ENCODE measurements at places on chromosomes 11 and 22. TPM values are rescaled to one million over a fixed set of nuclear protein-coding genes. Genes with fewer than 3 reads are reported as not detected.

DNA sequence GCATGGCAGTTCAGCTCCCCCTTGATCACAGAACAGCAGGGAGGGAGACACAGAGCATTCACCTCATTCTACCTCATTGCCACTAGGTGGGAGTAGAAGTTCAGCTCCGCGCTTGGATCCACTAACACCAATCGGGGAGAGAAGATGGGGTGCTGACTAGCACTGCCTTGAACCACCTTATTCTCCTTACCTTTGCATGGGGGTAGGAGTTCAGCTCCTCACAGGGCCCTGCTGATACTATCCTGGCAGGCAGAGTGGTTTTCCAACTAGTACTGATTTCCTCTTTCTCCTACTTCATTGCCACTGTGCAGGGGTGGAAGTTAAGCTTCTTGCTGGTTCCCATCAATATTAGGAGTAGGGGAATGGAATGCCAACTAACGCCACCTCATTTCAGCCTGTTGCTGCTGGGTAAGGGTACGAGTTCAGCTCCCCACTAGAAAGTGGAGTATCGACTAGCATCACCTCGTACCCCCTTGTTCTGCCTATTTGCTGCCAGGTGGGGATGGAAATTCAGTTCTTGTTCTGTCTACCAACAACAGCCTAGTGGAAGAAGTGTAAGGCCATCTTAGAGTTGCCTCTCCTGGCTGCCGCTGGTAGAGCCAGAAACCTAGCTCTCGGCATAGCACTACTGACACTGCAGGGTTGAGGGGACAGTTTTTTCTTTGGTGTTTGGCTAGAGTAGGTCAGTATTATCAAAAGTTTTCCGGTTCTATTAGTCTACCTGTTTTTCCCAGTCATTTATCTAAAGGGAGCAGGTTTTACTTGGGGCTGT, 550.9 kb upstream of the CCDC90B start:
- peak; percentile 22 for DNase-seq

GRCh38 chr11:126719740-126720139, 280.8 kb downstream of the KIRREL3 start:
- no peak for DNase-seq

GRCh38 chr22:44536411-44536810, 38.4 kb upstream of the RTL6 start:
- no peak for DNase-seq

DNA sequence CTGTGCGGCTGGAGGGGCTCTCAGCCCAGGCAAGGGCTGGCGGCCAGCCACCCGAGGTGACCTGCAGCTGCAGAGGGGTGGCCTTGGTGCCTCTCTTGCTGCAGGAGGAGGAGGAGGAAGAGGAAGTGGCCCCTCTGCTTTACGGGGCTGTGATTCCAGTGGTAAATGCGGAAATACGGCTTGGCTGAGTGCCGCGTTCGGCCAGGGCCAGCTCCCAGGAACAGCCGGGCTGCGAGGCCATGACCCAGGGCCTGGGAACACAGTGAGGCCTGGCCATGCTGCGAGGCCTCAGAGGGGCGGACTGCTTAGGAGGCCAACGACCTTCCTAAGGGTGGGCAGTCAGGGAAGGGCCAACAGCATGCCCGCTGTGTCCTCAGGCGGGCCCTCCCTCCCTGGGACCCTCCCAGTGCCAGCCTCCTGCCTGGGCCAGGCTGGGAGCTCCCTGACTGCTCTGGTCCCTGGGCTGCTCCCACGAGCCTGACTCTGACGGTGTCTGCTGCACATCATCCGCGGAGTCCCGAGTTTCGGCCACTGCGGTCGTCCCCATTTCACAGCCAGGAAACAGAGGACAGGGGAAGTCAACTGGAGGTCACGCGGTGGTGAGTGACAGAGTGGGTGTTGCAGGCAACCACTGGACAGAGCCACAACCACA, 20.8 kb upstream of the PPARA start:
- DNase-seq = no peak

- DNase-seq = no peak
Measured at GRCh38 chr22:46390652-46391301, 55.3 kb downstream of the TRMU start.

DNA sequence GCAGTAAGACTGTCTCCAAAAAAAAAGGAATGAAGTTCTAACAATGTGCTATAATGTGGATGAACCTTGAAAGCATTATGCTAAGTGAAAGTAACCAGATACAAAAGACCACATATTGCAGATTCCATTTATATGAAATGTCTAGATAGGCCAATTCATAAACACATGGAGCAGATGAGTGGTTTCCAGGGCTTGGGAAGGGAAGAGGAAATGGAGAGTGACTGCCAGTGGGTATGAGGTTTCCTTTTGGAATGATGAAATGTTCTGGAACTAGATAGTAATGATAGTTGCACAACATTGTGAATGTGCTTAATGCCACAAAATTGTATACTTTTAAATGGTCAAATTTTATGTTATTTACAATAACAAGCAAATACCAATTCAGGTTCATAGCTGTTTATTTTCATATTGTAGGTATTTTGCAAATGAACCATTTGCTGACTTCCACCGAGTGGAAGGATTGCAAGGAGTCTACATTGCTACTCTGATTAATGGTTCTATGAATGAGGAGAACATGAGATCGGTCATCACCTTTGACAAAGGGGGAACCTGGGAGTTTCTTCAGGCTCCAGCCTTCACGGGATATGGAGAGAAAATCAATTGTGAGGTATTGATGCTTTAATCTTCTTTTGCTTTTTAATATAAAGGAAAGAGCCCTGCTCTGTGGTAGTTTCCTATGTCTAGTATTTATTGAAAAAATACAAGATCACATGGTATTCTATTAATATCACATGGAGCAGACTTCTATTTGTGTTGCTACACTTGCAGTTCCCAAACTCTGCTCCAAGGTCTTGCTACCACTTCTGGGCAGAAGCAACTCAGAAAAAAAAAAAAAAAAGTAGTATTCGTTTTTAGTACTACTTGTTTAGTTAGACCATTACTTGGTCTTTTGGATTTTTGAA, 67.7 kb upstream of the SORL1-AS1 start:
- DNase-seq = no peak

GRCh38 chr11:128476729-128477128, 110.6 kb downstream of the ETS1 start:
- DNase-seq = peak; percentile 90

DNA sequence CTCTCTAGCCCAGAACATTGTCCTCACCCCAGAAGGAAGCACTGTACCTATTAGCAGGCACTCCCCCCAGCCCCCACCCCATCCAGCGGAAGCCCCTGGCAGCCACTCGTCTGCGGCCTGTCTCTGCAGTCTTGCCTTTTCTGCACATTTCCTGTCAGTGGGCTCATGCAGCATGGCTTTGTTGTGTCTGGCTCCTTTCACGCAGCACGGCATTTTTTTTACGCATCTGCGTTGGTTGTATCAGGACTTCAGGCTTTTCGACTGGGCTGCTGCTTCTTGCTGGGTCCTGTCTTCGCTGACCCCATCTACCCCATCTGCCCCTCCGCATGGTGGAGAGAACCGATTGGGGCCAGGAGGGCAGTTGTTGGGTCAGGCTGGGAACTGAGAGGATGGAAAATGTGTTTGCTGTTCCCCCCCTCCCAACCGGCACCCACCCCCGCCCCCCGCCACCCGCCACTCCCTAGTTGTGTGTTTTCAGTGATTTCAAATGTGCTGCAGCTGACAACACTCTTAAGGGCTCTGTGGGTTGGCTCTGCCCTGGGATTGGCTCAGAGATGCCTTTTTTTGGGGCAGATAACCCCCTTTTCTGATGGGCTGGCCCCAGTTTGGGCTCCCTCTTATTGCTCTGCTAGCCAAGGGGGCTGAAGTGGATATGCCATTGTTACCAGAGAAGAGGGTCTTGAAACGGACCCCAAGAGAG, 110.0 kb downstream of the KIAA1671 start:
- peak; percentile 86 for DNase-seq

GRCh38 chr11:101127699-101128570, 1.7 kb downstream of the PGR start:
- DNase-seq = no peak

- no peak for DNase-seq
Measured at GRCh38 chr11:104105155-104105554, 58.8 kb downstream of the PDGFD start.

- DNase-seq = peak; percentile 26
Measured at GRCh38 chr22:33274214-33275072, 216.3 kb upstream of the SYN3 start.

DNA sequence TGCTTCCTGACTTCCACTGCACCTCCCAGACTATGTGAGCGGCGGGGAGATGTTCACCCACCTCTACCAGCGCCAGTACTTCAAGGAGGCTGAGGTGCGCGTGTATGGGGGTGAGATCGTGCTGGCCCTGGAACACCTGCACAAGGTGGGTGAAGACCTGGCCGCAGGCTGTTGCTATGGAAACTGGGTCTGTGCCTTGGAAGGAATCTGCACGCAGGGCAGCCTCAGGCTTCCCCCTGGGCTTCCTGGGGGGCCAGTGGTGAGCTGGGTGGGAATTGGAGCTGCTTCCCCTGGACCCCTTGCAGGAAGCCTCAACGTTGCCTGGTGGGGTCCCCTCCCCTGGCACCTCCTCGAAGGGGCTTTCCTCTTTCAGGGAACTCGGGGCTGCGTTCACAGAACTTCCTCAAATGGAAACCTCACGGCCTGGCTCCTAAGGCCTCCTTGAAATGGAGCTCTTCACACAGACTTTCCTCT, 1.5 kb downstream of the RPS6KA4 start:
- DNase-seq = no peak

- DNase-seq = no peak
Measured at GRCh38 chr11:73660497-73661034, 14.2 kb downstream of the PLEKHB1 start.

GRCh38 chr11:3735827-3736226, 61.5 kb downstream of the NUP98 start:
- DNase-seq = no peak

DNA sequence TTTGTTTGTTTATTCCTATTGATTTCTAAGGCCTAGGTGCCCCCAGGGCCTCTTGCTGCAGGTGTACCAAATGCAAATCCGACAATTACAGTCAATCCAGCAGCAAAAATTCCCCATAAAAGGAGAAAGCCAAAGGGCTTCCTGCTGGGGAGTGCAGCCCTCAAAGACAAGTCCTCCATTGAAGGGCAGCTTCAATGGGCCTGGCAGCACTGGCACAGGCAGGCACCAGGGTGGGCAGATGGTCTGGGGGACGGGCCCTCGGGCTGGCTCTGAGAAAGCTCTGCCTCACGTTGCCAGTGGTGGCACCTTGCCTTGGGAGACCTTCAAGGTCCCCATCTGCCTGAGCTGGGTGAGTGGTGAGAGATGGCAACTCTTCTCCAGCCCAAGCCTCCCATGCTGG, 128.0 kb downstream of the DSCAML1 start:
- DNase-seq = no peak

DNA sequence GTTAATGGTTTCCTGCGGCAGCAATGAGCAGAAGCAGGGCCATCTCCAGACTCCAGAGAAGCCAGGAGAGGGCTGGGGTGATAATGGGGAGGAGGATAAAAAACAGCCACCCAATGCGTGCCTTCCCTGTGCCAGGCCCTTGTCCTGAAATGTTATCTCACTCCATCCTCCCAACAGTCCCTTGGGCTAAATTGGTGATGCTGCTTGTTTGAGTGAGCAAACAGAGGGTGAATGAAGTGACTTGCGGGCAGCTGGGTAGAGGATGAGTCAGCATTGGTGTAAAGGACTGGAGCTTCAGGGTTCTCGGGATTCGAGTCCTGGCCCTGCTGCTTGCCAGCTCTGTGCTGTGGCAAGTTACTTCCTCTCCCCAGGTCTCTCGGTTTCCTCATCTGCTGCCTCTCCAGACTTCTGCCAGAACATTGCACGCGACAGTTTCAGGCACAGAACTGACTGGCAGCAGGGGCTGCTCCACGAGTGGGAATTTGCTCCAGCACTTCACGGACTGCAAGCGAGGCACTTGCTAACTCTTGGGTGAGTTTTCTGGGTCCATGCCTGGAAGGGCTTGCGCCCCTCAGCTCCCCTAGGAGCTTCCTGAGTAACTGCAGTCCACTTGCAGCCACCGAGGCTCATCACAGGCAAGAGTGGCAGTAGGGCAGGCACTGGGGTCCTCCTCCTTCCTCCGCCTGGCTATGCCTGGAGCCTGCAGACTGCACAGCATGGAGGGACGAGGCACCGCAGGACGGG, at the start of gene P2RY6:
TSS of gene P2RY6 (plus strand) at position 403 of the 744 bp plus-strand sequence. CDS start 24,181 bp downstream, outside the sequence.
- DNase-seq = no peak

DNA sequence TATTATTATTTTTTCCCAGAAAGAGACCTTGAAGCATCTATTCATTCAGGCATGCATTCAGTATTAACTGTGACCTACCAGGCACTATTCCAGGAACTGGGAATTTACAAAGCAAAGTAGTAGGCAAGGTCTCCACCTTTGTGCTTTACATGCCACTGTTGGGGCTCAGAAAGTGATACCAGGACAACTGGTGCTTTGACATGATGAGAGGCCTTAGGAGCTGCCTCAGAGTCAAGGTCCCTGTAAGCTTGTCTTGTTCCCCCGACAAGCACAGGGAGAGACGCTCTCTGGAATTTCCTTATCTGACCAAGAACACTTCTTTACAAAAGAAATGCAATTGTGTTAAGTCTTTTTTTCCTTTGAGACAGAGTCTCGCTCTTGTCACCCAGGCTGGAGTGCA, 2.3 kb upstream of the HMOX1 start:
- no peak for DNase-seq

DNA sequence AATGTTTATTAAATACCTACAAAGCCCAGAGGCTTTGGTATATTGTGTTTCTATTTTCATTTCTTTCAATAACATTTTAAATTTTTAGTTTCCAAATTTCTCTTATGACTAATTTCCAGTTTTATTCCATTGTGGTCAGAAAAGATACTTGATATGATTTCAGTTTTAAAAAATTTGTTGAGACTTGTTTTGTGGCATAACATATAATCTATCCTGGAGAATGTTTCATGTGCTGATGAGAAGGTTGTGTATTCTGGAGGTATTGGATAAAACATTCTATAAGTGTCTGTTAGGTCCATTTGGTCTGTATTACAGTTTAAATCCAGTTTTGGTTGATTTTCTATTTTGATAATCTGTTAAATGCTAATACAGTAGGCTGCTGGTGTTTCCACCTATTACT, 9.8 kb upstream of the RAG1 start:
- DNase-seq = no peak

GRCh38 chr11:65310736-65311135, 3.9 kb upstream of the CDC42EP2 start:
- no peak for DNase-seq

Gene ZNF202
- total RNA-seq = 13.6 TPM

Gene UBQLN3
- not detected for total RNA-seq

Gene SLCO2B1
- total RNA-seq = not detected

Gene SAA1
- total RNA-seq = not detected

Gene APLNR
- total RNA-seq = not detected

Gene ANGPTL5
- not detected for total RNA-seq

Gene LDHAL6A
- not detected for total RNA-seq

Gene OR6T1
- not detected for total RNA-seq

Gene ADM2
- total RNA-seq = 4.2 TPM

Gene CHADL
- 1.0 TPM for total RNA-seq

Gene HBD
- not detected for total RNA-seq

Gene ZNRF3
- total RNA-seq = 1.2 TPM

Gene GVQW3
- 3.5 TPM for total RNA-seq

Gene TNNI2
- total RNA-seq = not detected

Gene PLEKHA7
- total RNA-seq = 0.47 TPM

Gene SLC37A2
- 0.61 TPM for total RNA-seq

Gene MMP27
- not detected for total RNA-seq

Gene TTLL12
- total RNA-seq = 49.3 TPM

Measured in activated CD8-positive, alpha-beta T cell treated with anti-CD3 and anti-CD28 coated beads, Interleukin-2, amount 10 ng/mL, durations not matched to agents 7 days and 5 days (primary cell).